ENCODE measurements at places on chromosomes 1 and 21. TPM values are rescaled to one million over a fixed set of nuclear protein-coding genes. Genes with fewer than 3 reads are reported as not detected.

The SPRR1B gene
- not detected for polyA plus RNA-seq

The FNBP1L gene
- polyA plus RNA-seq = 101 TPM

GRCh38 chr1:38129473-38129872 lies 82.9 kb upstream of the POU3F1 start:
- DNase-seq = no peak

DNA sequence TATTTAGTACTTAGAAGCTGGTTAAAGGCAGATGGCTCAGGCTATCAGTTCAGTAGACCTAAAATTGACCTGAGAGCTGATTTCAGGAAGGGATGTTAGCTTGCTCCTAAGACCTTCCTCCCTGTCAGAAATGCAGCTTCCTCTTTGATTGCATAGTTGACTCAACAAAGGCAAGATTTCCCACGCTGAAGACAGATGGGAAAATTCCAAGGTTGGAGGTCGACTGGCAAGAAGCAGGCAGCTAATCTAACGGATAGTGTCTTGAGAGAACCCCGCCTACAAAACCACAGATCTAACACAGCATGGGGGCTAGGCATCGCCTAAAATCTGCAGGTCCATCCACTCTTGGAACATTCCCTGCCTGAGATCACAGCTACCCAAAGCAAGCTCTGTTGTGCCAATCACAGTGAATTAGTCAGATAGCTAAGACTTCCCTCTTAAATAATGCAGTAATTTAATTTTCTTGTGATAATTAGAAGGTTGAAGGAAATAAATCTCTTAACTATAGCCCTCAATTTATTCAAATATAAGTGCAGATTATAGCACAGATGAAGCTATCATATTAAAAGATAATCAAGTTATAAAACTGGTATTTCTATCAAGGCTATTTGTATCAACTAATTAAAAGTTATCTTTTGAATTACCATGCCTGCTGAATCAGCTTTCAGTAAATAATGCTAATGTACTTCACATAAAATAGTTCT lies 357.8 kb upstream of the SGIP1 start:
- no peak for DNase-seq

DNA sequence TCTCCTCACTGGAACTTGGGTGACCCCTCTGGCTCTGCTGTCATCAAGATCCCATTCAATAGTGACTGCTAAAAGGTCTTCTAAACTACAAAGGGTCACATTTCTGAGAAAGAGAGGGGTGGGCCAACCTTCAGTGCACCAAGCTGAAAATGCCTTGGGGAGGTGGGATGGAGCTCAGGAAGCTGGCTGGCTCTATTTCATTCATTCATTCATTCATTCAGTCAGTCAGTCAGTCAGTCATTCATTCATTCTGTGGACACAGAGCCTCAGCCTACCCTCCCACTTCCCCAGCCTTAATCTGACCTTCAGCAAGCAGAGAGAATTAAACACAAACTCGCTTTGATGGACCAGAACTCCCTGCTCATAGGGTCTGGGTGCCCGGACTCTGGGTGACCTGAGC lies 11.7 kb downstream of the RUNX3 start:
- no peak for DNase-seq

DNA sequence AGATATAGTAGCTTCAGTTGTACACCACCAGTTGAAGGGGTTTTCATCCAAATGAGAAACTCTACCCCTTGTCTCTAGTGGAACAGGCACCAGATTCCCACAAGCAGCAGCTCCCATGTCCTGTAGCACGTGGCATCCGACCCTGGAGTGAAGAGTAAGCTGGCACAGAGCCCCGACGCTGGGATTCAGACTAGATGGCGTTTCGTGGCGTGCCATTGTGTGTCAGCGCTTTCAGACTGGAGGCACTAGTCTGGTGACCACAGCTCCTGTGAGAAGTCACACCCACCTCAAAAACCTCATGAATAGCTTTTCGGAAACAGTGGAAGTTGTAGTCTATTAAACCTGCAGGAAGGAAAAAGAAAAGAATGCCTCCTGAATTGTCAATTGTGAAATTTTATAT lies 20.2 kb downstream of the RRAGC start:
- no peak for DNase-seq

DNA sequence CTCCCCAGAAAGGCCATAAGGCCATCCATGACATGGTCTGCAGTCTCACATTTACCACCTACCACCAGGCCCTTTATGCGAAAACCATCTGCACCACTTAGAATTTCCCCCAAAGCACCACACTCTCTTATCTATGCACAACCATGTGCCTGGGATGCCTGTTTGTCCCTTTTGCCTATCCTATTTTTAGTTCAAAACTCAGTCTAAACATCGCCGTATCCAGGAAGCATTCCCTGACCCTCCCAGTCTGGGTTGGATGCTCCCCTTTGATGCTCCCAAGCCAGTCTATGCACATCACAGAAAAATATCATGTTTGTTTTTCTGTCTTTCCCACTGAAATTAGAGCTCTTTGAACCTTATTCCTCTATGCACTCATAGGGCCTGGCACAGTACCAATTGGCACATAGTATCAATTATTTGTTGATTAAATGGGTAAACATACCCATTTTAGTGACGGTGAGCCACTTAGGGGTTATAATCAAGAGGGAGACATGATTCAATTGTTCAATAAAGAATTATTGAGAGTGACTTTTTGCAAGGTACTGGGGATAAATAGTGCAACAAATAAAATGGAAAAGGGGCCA lies 6.7 kb downstream of the MPL start:
- no peak for DNase-seq

Measured in renal pelvis (tissue), 12 donors.